ENCODE measurements at places on chromosomes 5 and 9. TPM values are rescaled to one million over a fixed set of nuclear protein-coding genes. Genes with fewer than 3 reads are reported as not detected.
A peak's percentile ranks its signal among the peaks of the same experiment; 100 is the strongest.

The PCDHGA9 gene
- total RNA-seq: 18.1 TPM

The STC2 gene
- 60.4 TPM for total RNA-seq

DNA sequence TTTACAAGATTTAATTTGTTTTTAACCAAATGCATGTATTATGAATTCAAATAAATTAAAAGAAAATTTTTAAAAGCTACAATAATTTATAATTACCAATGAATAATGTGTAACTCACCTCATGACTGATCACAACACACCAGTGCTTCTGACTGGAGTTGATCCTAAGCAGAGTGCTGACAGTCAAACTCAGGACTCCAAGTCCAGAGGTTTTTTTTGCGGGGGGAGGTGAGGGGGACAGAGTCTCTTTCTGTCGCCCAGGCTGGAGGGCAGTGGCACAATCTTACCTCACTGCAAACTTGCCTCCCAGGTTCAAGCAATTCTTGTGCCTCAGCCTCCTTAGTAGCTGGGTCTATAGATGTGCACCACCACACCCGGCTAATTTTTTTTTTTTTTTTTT lies 71.0 kb upstream of the MELK start:
- no peak for DNase-seq

The UTP15 gene
- 47.5 TPM for total RNA-seq

GRCh38 chr5:95283761-95284571 lies 928 bp downstream of the MCTP1 start:
- peak; percentile 78 for DNase-seq

DNA sequence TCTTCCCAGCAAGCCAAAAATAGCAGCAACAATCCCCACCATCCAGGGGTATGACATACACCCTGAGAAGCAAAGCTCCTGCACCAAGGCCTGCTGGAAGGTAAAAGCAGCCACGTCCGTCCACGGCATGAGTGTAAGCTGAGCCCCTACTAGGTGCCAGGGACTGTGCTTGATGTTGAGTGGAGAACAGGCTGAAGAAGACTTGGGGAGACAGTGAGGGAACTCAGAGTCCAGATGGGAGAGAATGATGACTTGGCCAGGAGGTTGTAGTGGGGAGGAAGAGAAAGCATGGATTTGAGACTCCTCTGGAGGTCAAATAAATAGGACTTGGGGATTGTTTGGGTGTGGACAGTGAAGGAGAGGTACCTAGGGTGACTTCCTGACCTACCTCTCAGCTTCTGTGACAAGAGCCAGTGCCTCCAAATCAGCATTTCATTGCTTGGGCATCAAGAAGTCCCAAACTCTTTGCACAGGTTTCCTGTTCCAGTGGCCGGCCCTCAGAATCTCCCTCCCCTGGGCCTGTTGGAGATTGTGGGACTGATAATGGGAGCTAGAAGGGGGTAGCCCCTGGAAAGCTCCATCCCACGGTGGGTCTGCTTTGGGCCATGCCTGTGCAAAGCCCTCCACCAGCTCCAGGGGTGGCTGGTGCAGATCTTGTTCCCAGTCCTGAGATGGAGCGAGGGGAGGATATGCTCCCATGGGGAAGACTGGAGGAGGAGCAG lies 58.3 kb upstream of the ADAMTS2 start:
- no peak for DNase-seq

GRCh38 chr5:96427824-96428223 lies 5.2 kb downstream of the PCSK1 start:
- DNase-seq: no peak

- no peak for DNase-seq
These were observed 159.4 kb downstream of the GADD45G start for GRCh38 chr9:89764217-89764616.

The RNF180 gene
- 2.4 TPM for total RNA-seq

- no peak for DNase-seq
These were observed 28.4 kb upstream of the SNCAIP start for GRCh38 chr5:122283592-122283991.

All from Calu3 (cell line).